NCI-H1092 (cell line): ENCODE measurements at places on chromosomes 7 and 10.
A peak's percentile ranks its signal among the peaks of the same experiment; 100 is the strongest.

- DNase-seq = no peak
Measured at GRCh38 chr7:611281-611810, 91.7 kb upstream of the PDGFA start.

DNA sequence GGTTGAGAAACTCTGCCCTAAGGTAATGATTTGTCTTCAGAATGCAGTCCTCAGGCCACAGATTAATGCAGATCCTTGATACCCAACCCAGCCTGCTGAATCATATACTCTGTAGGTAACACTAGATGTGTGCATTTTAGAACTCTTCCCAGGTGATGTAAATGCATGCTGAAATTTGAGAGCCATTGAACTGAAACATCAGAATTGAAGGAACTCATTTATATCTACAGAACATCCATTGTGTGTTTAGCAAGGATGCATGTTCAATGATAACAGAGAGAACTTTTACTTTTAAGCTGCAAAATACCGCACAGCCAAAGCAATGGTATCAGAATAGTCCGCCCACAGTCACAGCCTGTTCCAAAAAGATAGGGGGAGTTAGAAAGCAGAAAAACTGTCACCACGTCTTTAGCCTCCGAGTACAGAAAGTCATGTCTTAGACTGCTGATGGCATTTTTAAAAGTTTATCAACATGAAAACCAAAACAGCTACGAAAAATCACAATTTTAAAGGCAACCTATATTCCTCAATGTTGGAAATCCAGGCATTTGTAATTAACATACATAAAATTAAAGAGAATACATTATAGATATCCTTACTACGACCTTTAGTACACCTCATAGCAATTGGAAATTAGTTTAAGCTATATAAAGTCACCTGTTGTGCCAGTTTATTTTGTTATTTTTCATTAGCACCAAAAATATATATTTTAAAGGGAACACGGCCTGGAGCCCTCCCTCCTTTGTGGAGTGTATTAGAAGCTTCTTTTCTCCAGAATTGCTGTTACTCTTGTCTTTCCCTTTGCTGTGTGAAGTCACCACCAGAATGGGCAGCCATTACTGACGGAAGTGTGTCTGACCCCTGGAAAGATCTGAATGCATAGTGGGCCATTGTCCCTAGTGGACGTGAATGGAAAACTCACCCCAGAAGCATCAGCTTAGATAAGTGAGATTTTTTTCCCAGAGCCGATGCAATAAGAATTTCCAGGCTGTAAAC is 65.8 kb upstream of the PRKAR2B start:
- no peak for DNase-seq

- DNase-seq = no peak
Measured at GRCh38 chr7:50957431-50957830, 174.7 kb upstream of the GRB10 start.

DNA sequence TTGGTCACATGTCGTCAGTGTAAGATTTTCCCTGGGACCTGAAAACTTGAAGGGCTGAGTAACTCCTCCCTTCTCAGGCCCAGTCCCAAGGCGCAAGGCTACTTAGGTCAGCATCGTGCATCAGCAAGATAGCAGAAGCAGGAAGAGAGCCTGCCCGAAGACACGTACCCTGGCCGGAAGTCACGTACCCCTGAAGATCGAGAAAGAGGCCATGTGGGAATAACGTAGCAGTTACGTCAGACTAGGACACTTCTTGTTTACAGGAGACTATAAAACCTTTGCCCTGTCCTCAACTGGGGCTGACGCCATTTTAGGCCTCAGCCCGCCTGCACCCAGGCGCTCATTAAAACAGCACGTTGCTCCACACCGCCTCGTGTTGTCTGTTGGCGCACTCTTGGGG is 114.3 kb upstream of the GALNT17 start:
- DNase-seq = no peak

- DNase-seq = no peak
Measured at GRCh38 chr7:3089493-3089892, 45.8 kb upstream of the CARD11 start.

DNA sequence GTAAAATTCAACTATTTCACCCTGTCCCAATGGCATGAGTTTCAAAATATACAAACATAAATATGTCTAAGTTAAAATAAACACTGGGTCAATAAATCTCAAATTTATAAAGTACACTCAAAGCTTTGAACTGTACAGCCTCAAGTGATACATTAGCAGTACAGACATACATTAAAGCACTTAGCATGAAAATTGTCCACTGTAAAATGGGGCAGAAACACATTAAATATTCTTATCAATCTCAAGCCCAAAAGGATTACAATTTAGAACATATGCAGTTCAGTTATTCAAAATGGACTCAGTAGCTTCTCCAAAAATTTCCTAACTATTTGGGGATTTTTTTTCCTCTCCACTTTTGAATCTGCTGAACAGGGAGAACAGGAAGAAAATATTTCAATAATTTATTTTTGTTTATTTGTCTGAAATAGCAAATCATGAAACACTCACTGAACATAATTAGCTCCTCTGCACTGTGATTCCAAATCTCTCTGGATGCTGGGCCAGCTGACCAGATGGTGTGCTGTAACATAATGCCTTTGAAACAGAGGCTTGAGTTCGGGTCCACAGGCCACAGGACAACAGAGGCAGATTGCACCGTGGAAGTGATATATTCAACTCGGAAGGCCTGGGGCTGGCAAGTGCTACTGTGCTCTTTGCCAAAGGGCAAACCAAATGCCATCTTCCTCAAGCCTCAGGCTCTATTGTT is 248.9 kb upstream of the LRRN3 start:
- peak; percentile 63 for DNase-seq

GRCh38 chr10:23376229-23376655 is 31.6 kb upstream of the C10orf67 start:
- DNase-seq = no peak

GRCh38 chr10:89888321-89889070 is 187.1 kb downstream of the KIF20B start:
- DNase-seq = no peak

DNA sequence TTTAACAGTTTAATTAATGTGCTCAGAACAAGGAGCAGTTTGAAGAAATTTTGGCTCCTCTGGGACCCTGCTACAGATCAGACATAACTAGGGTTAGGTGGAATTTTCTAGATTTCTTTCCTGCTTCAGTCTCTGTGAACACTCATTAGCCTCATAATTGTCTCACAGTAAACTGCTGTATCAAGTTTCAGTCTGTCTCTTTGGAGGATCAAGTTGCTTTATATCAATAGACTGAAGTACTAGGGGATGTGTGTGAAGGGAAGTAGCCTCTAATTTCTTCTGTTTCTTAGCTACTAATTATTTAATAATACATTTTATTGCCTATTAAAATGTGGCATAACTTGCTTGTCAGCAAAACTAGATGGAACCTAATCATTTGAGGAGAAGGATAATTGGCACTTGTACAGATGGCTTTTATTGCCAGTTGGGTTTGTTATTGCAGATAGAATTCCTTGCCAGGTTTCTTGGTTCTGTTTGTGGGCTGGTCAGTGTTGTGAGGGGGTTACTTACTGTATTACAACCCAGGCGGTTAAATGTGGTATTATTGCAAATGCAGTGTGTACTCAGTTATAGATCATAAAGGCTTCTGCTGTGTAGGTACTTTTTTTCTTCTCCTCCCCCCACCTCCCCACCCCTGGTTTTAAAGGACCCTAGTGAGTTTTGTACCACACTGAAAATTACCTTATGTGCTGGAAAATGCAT is 758.0 kb downstream of the AUTS2 start:
- peak; percentile 80 for DNase-seq

DNA sequence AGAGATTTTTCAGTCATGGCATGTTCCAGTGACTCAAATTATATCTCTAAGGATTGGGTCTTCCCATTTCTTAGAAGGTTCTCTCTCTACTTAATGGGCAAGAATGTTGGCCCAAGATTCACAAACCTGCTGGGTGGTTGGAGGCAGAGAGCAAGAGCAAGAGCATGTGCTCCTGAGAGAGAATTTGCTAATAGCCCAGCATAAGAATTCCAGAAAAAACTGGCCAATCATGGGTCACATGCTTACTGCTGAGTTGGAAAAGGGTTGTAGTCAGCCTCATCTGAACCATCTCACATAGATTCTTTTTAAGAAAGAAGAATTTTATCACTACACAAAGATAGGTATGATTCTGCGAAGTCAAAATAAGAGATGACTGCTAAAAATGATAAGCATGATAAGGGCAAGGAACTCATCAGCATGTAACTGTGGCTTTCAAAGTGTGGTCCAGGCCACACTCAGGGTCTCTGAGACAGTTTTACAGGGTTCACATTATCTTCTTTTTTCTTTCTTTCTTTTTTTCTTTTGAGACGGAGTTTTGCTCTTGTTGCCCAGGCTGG is 8.2 kb upstream of the VCL start:
- DNase-seq = no peak

DNA sequence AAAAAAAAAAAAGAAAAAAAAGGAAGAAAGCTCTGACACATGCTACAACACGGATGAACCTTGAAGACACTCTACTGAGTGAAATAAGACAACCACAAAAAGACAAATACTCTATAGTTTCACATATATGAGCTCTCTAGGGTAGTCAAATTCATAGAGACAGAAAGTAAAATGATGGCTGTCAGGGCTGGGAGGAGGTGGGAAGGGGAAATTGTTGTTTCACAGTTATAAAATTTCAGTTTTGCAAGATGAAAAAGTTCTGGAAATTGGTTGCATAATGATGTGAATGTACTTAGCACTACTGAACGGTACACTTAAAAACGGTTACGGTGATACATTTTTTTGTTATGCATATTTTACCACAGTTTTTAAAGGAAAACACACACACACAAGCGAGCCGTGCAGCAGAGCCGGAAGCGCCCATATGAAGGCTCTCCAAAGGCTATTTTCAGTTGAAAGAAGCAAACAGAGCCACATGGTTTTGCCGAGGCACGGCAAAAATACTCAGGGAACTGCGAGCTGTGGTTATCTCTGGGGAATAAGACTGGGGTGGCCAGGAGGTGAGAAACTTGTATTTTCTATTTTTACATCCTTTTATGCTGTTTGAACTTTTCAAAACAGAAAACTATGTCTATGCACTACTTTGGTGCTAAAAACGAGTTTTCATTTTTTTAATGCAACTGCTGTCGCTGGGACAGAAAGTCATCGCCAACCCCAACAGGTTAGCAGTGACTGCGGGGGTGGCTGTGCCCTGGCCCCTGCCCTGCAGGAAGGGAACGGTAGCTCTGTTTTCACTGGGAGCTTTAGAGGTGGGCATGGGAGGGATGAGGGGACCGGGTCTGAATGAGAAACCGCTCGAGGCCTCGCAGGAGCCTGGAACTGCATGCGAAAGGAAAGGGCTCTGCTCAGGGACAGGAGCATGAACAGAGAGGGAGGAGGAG is 132.9 kb downstream of the OAT start:
- no peak for DNase-seq
